SJSA1 (cell line): ENCODE measurements at places on chromosomes 5 and 9. TPM values are rescaled to one million over a fixed set of nuclear protein-coding genes. Genes with fewer than 3 reads are reported as not detected.

Gene MUSK
- 0.08 and 0.16 TPM in 2 replicates for total RNA-seq

Gene STKLD1
- total RNA-seq, result 0.63 TPM in 1 of 2 replicates, not detected in the other

DNA sequence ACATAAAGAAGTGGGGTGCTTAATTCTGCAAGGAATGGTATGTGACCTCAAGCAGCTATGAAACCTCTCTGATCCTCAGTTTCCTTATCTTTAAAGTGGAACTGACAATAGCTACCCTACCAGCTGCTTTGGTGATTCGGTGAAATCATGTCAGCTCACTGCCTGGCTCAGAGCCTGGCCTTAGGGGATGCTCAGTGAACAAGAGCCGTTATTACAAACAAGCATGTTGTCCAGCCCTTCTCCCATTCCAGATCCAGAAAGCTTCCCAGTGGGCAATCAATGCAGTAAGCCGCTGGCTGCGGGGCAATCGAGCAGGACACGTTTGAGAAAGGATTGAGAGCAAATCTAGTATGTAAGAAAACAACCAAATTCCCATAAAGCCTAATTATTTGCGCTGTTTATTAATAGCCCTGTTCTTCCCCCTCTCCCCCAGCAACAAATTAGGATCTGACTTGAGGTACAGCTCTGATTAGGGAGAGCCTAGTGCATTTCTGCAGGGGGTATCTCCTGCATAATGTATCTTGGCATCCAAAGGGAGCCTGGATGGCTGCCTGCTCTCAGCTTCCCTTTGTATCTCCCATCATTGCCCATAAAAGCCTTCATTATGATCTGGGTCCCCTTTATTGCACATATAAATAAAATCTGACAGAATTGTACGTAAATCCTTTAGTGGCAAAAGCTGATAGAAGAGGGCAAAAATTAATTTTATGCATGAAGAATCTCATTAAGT, 371.4 kb downstream of the TMEM232 start:
- DNase-seq, result no peak

GRCh38 chr5:31124651-31125305, 68.7 kb upstream of the CDH6 start:
- DNase-seq, result no peak

DNA sequence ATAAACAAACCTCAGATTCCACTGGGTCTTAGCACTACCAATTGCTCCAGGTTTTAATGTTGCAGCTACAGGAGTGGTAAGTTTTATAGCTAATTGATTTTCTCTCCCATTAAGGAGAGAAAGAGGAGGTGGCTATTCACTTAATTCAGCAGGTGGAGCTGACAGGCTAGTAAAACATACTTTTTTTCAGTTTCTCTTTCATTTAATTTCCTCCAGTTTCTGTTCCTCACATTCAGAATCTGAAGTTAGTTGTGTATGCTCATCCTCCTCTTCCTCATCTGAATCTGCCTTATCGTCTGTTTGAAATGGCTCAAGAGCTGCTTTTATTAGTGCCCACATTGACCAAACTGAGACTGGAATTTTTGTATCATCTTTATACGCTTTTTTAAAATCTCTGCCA, 98.0 kb downstream of the PLPPR1 start:
- DNase-seq, result no peak

GRCh38 chr9:136366826-136367225, 3.3 kb upstream of the DNLZ start:
- no peak for DNase-seq

GRCh38 chr9:131263701-131264100, 12.6 kb downstream of the FAM78A start:
- no peak for DNase-seq
